Activated CD8-positive, alpha-beta memory T cell treated with anti-CD3 and anti-CD28 coated beads for 36 hours (primary cell): ENCODE measurements at places on chromosomes 6 and 20. TPM values are rescaled to one million over a fixed set of nuclear protein-coding genes. Genes with fewer than 3 reads are reported as not detected.

Gene THBD
- total RNA-seq, result not detected

Gene GPX5
- not detected for total RNA-seq

Gene LRRC73
- 0.15 TPM for total RNA-seq

Gene FLRT3
- not detected for total RNA-seq

Gene CD83
- total RNA-seq, result 48.3 TPM
